ENCODE measurements at places on chromosomes 2 and 18.

GRCh38 chr2:110708455-110708854, 23.9 kb upstream of the ACOXL start:
- no peak for DNase-seq

GRCh38 chr18:58541789-58542425, 87.0 kb downstream of the ALPK2 start:
- DNase-seq = peak; percentile 37

- peak; percentile 58 for DNase-seq
Measured at GRCh38 chr2:636641-637405, 40.4 kb downstream of the TMEM18 start.

- no peak for DNase-seq
Measured at GRCh38 chr2:17068021-17068420, 402.4 kb upstream of the CYRIA start.

DNA sequence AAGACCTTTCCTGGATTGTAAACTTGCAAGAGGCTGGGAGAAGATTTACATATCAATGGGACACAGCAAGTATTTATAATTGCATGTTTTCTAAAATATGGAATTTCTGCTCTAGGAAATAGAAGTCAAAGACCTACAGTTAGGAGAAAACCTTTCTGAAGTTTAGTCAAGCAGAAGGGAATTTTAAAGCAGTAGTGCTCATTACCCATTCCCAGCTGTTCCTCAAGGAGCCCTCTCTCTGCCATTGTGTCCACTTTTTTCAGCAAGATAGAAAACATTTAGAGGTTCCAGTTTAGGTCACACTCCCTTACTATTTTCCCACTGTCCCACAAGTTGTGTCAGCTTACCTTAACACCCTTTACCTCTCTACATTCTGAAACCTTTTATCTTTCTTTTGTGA, 584.0 kb upstream of the CHAC2 start:
- DNase-seq = no peak

DNA sequence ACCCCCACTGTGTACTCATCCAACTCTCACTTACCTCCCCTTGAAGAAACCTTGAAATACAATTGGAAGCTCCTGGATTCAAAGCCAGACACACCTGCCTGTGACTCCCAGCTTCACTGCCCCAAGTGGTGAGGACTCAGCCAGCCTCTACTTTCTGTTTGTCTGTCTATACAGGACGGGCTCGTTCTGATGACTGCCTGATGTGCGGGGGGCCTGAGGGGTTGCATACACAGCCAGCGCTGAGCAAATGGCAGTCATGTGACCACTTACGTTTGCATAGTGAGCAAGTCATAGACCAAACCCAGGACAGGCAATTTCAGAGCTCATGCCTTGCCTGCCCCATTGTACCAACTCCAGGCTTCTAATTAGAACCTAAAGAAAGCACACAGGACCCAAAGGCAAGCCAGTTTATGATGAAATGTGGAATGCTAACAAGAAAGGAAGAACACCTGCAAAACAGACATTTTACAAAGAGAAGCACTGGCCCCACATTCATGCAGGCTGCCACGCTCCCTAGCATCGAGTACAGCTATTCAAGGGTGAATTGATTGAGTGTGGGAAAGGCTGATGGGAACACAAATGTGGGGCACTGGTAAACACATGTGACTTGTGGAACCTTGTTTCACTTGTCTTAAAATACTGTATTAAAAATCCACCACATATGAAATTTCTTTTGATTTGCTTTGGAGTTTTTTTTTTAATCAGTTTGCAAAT, 137.8 kb downstream of the LNPK start:
- no peak for DNase-seq

GRCh38 chr2:122451040-122451439, 695.6 kb downstream of the TSN start:
- no peak for DNase-seq

GRCh38 chr2:113324684-113325160, 46.0 kb upstream of the PAX8 start:
- DNase-seq = peak; percentile 62

Data from stimulated activated CD4-positive, alpha-beta T cell treated with anti-CD3 and anti-CD28 coated beads, Interleukin-4, amount 100 ng/mL, for 1 hour (primary cell).